ENCODE measurements at places on chromosomes 1 and 21.

DNA sequence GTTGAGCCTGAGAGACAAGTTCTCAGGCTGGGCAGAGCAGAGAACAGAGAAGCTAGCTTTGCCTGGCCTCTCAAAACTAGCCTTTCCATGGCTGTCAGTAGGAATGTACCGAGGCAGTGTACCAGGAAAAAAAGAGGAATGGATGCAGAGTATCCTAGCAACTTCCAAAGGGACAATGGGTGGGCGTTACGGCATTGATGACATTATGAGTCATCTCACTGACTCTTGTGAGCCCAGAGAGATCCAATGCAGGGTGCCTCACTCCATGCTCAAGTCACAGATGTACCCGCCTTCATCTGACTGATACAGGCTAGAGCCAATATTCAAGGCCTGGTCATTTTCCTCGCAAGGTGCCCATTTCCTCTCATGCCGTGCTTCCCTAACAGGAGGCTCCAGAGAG lies 51.4 kb upstream of the C8B start:
- DNase-seq = no peak

GRCh38 chr1:151799179-151800022 lies 5.8 kb downstream of the LINGO4 start:
- DNase-seq = no peak

- no peak for DNase-seq
Observed at GRCh38 chr1:14698314-14698713, 99.8 kb downstream of the KAZN start.

- DNase-seq = no peak
Observed at GRCh38 chr1:21206117-21206516, 29.4 kb upstream of the EIF4G3 start.

- no peak for DNase-seq
Observed at GRCh38 chr1:152071123-152071522, 17.7 kb downstream of the TCHHL1 start.

DNA sequence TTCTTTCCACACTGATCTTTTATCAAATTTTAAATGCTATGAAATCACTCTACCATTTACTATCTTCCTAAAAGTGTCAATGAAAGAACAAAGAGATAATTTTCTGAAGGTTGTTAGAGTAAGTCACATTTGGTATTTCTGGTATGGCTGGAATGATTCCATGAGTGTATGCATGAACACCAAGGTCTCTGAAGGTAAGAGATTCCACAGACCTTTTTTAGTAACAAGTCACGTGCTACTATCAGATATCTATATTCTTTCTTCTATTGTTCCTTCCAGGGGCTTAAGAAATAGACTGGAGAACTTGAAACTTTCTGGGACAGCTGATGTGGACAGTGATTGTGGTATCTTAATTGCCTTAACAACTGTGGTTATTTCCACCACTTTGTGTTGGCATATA lies 265.0 kb downstream of the SDCCAG8 start:
- DNase-seq = no peak

DNA sequence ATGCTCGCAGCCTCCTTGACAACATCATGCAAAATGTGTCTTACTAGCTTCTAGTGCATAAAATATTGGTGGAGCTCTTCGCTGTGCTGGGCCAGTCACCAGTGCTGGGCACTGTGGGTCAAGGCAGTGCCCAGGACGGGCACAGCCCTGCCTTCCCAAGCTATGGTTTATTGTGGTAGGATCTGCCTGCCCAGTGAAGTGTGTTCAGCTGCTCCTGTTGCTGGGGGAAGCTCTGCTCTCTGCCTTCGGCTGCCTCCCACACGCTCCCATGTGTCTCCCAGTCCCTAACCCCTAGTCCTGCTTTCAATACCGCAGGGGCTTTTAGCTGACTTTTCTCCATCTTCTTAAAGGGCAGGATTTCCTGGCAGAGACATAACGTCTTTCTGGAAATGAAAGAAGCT lies 15.7 kb downstream of the EPHX1 start:
- DNase-seq = peak; percentile 54

DNA sequence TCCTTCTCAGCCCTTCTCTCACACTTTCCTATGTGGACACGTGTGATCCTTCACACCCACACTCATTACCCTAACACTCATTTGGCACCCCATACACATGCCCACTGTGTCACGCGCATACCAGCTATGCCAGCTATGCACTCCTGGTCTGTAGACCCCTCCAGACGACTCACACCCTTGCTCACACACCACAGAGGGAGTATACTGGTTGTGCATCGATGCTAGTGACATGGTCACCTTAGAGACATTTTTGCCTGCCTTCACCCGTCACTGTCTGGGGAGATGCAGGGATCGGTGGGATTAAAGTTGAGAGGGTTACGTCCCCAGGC lies 8.3 kb upstream of the PPM1J start:
- no peak for DNase-seq

DNA sequence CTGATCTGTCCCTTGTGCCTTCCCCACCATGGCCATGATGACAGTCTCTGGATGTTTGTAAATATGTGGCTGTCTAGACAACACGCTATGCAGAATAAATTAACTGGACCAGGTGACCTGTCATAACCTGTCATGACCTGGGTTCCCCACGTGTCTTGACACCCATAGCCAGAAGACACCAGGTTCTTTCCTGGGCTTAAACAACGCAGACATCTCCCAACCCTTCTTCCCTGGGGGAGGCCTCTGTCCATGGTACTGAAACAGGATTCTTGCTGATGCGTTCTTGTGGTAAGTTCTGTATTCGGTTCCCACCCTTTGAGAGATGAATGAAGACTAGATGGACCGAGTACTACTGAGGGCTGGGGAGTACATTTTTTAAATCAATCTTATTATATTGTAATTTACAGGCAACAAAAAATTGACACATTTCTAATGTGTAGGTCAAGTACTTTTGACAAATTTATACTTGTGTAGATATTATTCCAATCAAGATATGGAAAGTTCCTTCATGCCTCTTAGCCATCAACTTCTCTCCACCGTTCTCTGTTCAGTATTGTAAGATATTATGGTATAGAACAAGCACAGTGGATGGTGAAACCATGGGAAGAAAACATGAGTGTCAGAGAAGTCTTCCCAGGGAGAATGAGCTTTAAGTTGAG lies 738.8 kb downstream of the PTPRU start:
- DNase-seq = no peak

GRCh38 chr1:10687251-10687651 lies 109.2 kb downstream of the CASZ1 start:
- no peak for DNase-seq

- DNase-seq = no peak
Observed at GRCh38 chr21:19123525-19123924, 719.9 kb upstream of the TMPRSS15 start.

- no peak for DNase-seq
Observed at GRCh38 chr1:240126821-240127220, 35.1 kb downstream of the FMN2 start.

DNA sequence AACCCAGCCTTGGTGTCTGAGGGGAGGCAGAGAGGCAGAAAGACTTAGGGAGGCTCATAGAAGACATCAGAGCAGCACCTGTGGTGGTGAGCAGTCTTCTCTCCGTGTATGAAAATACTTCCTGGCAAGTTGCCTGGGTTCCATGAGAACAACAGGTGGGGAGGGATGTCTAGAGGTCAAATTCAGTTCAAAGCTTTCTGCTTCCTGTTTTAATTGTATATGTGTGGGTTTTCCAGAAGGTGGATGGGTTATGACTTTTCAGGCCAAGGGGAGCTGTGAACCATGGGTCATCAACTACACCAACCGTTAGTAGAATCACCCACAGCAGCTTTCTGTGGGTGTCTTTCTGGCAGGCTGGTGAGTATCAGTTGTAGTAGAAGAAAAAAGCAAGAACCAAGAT lies 4.1 kb upstream of the FCRL2 start:
- DNase-seq = no peak

- no peak for DNase-seq
Observed at GRCh38 chr1:233819042-233819441, 85.4 kb upstream of the SLC35F3 start.

- DNase-seq = no peak
Observed at GRCh38 chr1:189205863-189206262, 1271.8 kb downstream of the BRINP3 start.

DNA sequence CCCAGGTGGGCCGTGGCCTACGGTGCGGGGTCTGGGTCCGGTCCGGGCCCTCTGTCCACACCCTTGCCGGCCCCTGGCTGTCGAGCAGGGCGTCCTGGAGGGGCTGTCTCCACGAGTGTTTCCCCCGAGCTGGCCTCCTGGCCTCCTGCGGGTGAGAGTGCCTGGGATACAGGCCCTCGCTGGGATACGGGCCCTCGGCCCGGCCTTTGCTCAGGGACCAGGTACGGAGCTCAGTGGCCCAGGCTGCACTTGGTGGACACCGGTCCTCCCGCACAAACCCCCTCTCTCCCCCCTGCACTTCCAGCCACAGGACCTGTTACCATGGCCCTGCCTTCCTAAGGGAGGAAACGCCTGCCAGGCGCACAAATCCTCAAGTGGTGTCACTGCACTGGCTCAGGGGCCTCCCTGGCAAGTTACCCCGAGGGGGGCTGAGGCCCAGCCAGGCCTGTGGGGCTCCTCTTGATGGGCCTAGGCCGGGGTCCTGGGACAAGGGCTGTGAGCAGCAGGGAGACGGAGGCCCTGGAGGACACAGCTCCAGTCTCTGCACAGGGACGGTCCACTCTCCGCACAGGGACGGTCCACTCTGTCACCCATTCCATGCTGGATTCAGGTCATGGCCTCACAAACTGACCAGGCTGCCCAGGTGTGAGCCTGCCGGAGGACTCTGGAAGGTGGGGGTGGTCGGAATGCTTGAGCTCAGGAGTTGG lies 18.2 kb upstream of the RNF223 start:
- no peak for DNase-seq

DNA sequence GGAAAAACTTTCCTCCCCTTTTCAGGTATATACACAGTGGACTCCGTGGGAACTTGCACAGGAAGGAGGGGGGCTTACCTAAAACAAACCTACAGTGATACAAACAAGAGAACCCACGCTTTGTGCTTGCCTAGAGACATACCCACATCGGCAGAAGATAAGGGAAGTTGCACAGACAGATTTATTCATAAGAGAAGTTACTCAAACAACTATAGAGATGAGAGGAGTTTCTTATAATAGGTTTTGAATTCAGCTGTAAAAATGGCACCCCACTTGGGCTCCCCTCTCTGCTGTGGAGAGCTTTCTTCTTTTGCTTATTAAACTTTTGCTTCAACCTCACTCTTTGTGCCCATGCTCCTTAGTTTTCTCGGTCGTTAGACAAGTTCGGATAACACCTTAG lies 1.8 kb upstream of the DUSP12 start:
- DNase-seq = no peak

- DNase-seq = no peak
Observed at GRCh38 chr1:33872683-33873082, 8.8 kb downstream of the HMGB4 start.

GRCh38 chr21:34732388-34732821 lies 63.6 kb downstream of the CLIC6 start:
- DNase-seq = no peak

- DNase-seq = no peak
Observed at GRCh38 chr1:78408810-78409209, 82.0 kb upstream of the PTGFR start.

- no peak for DNase-seq
Observed at GRCh38 chr21:45264146-45264911, 23.4 kb downstream of the POFUT2 start.

GRCh38 chr1:150543500-150544143 lies 5.6 kb upstream of the ADAMTSL4 start:
- peak; percentile 90 for DNase-seq

DNA sequence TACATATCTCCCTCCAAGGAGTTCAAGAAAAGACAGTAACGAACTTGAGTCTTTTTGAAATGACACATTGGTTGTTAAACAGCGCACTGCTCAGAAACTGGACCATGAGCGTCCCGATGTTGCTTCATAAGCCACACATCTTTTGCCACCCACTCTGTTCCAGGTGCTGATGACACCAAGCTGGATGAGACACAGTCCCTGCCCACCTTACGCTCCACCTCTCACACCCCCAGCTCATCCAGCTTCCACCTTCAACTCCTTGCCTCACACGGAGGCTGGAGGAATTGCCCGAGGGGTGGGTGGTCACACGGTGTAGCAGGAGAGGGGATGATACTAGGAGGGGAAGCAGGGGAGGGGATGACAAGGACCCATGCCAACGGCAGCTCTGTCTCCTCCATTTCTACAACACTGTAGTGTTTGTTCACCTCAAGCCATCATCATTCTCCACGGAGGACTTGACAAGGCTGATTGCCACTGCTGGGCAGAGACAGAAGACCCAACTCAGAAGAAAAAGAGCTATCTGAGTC lies 148.5 kb upstream of the TNR start:
- DNase-seq = no peak

- no peak for DNase-seq
Observed at GRCh38 chr1:180360333-180361075, 130.4 kb downstream of the LHX4 start.

- no peak for DNase-seq
Observed at GRCh38 chr1:101976161-101976560, 20.6 kb downstream of the OLFM3 start.

- DNase-seq = peak; percentile 42
Observed at GRCh38 chr1:230167419-230167852, 100.4 kb downstream of the GALNT2 start.

- peak; percentile 25 for DNase-seq
Observed at GRCh38 chr1:18256282-18257235, 149.0 kb downstream of the IGSF21 start.

DNA sequence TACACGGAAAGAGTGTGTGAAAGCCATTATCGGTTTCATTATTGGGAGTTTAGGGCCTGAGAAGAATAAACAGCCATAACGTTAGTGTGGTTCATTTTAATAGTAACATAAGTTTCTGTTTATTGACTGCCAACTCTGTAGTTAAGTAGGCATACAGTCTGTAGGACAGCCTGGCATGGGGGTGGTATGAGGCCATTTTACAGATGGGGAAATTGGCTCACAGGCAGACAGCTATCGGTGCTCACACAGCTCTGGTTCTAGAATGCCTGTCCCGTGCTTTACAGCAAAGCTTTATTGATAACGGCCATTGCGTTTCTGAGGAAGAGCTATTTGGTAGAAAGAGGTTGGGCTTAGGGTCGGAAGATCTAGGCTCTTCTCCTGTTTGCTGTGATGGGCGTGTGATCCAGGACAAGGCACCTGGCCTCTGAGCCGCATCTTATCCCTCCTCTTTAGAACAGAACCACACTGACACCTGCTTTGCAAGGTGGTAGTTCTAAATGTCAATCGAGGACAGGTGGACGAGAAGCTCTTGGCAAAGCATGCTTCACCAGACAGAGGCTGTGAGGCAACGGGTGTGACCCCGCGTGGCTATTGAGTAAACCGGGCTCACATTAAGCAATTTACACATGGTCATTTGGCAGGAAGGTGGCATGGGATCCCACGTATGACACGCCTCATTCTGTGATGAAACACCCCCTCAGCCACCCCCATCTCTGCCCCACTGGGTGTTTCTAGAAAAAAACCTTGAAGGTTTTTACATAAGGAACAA lies 14.9 kb downstream of the ETS2 start:
- DNase-seq = no peak

DNA sequence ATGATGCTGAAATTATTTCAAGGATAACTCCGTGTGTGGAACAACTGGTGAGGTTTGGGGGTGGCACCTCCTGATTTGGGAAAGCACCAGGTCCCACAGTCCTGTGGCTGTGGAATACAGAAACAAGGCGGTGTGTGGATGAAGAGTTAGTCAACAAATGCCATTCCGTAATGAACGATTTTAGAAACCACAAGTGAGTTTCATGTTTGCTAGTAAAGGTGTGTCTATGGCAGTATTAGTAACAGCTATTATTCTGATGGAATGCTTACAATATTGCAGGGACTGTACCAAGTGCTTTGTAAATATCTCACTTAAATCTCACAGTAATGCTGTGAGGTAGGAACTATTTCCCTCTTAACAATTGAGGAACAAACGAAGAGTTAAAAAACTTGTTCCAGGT lies 53.8 kb downstream of the B3GALNT2 start:
- DNase-seq = no peak
